Nephron progenitor cell (in vitro differentiated cells): ENCODE measurements at places on chromosomes 1 and 21.

DNA sequence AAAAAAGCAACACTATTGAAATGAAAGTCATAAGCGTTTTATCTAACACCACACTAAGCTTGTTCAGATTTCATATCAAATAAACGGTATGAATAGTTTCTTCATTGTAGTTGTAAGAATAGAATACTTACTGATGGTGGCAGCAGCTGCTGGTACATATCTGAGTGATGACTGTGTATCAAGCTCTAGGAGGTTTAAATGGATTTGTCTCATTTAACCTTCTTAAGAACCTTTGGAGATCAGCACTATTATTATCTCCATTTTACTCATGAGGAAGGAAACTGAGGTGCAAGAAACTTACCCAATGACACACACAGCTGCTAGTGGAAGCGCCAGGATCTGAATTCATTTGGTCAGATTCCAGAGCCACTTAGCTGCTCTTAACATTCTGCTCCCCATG, 104.0 kb downstream of the EIF4G3 start:
- DNase-seq, result no peak

DNA sequence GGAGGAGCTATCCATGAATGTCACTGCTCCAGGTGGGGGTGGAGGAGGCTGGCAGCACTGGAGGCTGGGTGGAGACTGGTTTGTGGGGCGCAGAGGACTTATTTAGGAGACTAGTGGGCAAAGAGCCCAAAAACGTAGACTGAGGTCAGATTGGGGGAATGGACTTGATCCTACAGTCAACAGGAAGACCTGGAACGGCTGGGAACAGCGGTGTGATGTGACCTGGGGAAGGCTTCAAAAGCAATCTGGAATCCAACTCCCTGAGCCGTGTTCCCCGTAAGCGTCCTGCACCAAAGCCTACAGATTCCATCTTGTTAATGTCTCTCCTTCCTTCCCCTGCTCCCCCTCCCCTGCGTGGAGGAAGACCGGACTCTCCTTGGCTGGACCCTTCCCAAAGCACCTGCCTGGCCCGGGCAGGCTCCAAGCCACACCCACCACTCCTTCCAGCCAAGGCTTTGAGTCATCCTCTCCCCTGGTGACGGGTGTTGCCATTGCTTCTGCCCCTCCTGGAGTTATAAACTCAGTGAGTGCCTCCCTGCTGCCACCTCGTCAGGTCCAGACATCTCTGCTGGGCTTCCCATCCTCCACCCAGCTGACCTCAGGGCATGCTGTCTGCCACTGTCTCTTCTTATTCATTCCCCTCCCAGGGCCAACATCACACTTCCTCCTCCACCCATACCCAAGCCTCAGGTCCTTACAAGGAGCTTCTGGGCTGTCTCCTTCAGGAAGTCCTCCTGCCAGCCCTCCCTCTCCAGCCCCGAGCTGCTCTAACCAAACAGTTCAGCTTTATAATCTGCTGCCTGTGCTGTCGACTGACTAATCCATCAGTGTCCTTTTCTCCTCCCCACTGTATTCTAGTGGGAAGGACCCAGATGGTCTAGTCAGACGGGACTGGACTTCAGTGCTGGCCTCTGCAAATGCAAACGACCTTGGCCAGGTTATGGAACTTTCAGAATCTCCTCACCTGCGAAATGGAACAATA, 1.6 kb upstream of the CLSTN1 start:
- no peak for DNase-seq

- DNase-seq, result no peak
Observed at GRCh38 chr1:64398936-64399335, 71.0 kb upstream of the CACHD1 start.

- no peak for DNase-seq
Observed at GRCh38 chr1:6177681-6178380, 2.3 kb downstream of the CHD5 start.

GRCh38 chr21:43208561-43209332, 39.9 kb downstream of the CRYAA start:
- no peak for DNase-seq

DNA sequence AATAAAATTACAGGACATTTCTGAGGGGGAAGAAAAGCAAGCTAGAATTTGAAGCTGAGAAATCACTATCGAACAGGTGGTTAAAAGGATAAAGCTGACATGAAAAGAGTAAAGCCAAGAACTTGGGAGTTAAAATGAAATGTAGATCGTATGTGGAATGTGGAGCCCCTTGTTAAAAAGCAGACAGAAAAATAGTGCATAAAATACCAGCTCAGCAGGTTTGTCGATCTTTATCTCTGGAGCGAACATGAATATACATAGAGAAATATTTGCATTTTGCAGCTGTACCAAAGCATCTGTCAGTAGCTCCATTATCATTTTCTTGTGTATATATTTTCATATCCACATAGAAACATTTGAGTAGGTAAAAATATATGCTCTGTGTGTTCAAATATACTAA, 73.6 kb upstream of the CDC42BPA start:
- no peak for DNase-seq

DNA sequence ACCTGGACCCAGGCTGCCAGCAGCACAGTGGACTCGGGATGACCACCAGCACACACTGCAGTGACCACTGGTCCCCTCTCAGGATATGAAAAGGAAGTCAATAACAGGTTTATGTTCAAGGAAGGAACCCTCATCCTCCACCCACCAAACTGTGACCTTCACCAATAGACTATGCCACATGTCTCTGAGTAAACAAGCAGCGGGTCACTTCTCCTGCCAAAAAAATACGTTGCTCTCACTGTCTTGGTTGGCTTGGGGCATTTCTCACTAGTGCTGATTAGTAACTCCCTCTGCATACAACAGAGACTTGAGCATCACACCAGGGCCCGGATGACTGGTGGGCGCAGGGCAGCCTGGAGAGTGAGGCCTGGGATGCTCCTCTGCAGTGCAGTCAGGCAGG, 25.9 kb downstream of the PARP1 start:
- no peak for DNase-seq

DNA sequence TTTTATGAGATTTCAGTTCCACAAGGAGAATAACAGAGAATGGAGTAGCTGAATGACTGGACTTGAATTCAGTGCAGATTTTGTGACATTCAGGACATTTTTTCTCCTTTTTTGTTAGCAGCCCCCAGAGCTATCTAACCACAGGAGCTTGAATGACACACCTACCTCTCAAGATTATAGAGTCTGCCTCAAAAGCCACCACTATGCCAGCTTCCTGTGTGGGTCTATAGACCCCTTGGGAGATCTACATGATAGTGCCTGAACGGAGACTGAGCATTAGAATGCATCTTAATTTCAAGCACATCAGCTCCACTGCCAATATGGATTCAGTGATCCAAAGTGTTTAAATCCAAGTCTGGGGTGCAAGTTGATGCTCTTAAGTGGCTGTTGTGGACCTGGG, 74.4 kb upstream of the ZNF648 start:
- DNase-seq, result no peak

- DNase-seq, result peak; percentile 74
Observed at GRCh38 chr1:93680420-93681100, 1.1 kb downstream of the BCAR3 start.

DNA sequence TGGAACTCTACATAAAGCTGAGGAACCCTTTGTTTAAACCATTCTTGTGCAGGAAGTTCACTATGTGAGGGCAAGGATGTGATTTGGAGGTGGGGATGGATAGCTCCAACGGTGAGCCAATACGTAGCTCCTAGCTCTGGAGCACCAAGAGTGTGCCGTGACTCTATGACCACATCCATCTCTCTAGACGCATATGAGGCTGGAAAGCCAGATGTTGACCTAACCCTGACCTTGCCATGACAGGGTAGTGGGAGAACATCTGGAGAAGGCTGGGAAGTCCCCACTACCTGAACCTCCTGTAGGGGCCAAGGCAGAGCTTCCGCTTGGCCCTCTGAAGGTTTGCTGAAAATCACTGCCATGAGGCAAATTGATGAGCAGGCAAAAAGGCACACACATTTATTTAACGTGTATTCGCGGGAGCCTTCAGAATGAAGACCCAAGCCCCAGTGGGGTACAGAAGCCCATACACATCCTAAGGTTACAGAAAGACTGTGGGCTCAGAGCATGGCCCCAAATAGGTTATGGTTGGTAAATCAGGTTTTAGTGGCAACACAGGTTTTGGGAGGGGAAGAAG, 43.4 kb downstream of the EIF2D start:
- no peak for DNase-seq

GRCh38 chr1:53330819-53331218, 2.9 kb upstream of the LRP8 start:
- DNase-seq, result no peak

DNA sequence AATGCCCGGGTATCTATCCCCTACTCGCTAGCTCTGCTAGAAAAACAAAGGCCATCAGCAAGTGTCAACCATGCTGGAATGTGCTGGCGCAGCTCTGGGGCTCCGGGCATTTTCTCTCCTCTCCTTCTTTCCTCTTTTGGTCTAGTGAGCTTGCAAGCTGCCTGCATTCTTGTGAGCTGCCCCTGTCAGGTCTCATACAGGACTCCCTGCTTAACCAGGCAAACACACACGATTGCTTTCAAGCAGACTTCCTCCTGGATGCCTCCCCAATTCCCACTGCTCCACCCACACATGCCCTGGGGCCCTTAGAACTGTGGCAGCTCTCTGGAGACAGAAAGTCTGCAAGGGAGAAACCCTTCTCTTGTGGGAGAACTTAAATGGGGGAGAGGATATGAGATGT, 35.7 kb upstream of the SUCO start:
- peak; percentile 29 for DNase-seq

DNA sequence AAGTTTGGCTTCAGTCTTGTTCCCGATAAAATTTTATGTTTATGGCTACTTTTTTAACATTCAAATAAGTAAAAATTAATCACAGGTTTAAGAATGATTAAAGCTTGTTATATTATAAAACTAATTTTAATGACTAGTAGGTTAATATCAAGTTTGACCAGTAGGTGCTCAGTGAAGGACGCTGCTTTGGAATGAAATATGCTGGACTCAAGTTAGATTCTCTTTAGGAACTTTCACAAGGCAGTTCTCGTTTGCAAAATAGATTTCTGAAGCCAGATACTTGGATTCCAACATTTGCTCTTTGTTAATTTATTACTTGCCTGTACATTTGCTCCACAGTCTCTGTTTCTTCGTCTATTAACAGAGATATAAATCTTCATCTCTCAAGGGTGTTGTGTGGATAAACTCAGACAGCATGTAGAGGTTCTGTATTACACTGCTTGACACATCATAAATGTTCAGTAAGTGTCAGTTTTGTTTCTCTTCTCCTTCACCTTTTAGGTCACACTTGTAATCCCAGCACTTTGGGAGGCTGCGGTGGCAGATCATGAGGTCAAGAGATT, 432.8 kb upstream of the CHRM3 start:
- DNase-seq, result no peak

GRCh38 chr1:77951328-77951727, 27.5 kb downstream of the FUBP1 start:
- no peak for DNase-seq

GRCh38 chr1:187714470-187714869, 885.7 kb downstream of the PLA2G4A start:
- no peak for DNase-seq

- DNase-seq, result no peak
Observed at GRCh38 chr1:235673981-235674380, 24.4 kb upstream of the GNG4 start.

DNA sequence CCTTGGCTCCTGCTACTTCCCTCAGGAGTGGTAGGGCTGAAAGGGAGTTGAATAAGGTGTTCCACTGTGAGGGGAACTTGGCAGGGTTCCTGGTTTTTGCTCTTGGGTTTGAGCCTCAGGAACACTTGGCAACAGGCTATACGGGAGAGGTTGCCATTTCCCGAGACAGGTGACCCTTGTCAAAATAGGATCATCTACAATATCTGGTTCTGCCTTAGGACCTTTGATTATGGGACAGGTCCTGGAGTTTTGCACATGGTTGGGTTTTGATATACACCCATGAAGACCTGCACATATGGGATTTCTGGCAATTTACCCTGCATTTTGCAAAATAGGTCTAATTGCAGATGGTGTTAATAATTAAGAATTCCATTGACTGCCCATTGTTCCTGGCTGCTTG, 31.1 kb downstream of the YY1AP1 start:
- no peak for DNase-seq

- DNase-seq, result no peak
Observed at GRCh38 chr1:28031173-28031572, 57.2 kb downstream of the EYA3 start.

- DNase-seq, result no peak
Observed at GRCh38 chr1:119673171-119673940, 25.3 kb upstream of the ZNF697 start.

GRCh38 chr1:167564612-167565270, 11.2 kb upstream of the CREG1 start:
- DNase-seq, result no peak

DNA sequence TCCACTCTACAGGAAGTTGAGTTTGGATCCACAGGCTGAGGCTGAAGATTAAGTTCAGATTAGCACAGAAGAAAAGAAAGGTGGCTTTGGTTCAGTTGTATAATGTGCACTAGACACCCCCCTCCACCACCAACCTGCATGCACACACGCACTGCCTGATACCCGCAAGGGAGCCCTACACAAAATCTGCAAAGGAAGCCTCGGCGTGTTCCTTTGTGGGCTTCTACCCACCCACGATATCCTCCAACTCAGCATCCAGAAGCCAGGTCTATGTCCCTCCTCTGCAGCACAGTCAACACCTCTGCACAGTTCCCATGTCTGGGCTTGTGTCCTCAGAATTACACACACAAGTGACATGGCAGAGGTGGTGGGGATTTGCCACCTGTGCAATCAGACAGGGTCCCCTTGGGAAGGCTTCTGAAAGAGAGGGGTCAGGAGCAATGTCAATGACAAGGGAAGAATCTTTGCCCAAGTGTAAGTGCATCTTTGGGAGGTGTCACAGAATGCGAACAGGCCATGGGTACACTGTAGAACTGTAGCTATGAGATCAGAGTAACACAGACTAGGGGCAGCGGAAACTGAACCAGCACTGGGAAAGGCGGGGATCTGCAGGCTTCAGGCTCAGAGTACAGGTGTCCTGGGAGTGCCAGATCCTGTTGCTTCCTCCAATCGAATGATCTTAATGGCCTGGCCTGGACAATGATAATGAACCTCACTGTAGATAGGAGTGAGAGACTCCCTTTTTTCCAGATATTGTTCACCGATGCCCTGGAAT, 148.6 kb upstream of the ETV3 start:
- no peak for DNase-seq

- DNase-seq, result no peak
Observed at GRCh38 chr1:230049731-230050130, 17.3 kb upstream of the GALNT2 start.

DNA sequence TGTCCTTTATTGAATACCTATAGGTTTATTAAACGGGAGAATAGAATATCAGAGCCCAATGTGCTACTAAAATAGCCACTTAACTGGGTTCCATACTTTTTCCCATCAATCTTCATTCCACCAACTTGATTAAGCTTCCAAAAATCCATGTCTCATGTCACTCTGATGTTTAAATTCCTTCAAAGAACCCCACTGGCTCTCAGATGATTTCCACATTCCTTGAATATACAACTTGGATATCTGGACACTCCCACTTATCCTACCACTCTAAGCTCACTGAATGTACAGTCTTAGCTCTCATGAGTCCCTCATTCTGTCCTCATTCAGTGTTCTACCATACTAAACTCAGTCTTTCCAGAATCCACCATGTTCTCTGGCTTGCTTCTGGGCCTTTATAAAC, 21.1 kb downstream of the COL11A1 start:
- DNase-seq, result no peak
